ENCODE measurements at places on chromosomes 5 and 9.

DNA sequence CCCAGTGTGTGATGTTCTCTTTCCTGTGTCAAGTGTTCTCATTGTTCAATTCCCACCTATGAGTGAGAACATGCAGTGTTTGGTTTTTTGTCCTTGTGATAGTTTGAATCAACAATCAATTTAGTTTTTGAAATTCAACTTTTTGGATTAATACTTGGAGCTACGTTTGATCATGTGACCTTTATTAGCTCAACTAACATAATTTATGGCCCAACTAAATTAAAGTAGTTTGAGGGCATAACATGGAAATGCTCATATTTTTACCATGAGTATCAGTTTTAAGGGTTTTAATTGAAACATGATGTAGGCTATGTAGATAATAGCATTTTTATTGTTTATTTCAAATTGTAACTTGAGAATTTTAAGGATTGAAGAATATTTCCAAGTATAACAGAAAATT, 168.0 kb downstream of the CCDC171 start:
- DNase-seq: no peak

DNA sequence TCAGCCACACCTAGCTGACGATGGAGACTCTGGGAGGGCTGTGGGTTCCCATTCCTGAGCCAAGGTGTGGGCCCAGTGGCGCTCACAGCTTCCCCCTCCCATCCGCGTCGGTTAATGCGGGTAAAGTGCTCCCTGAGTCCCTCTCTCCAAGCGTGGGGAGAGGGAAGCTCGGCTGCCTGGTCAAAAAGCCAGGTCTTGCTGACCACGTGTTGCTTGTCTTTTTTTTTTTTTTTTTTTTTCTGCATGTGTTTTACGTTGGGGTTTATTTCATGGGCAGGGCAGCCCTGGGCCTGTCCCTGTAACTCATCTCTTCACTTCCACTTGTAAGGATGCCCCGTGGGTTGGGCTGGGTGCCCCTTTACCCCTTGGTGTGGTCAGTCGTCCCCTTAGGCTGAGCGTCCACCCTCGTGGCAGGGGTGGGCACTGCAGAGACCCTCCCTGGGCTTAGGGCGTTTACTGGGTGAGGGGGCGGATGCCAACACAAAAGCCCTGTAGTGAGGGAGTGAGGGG, 11.9 kb downstream of the NKD2 start:
- DNase-seq: no peak

DNA sequence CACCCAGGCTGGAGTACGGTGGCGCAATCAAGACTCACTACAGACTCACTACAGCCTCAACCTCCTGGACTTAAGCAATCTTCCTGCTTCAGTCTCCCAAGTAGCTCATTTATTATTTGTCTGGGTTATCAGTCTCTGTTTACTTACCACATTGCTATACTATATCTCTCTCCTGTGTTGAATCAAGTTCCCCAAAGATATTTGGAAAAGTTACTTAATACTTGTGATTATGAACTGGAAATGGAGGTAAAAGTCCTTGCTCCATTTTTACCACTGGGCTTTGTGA, 55.6 kb downstream of the ANGPTL2 start:
- no peak for DNase-seq

- DNase-seq: no peak
These were observed 115.3 kb upstream of the FSTL4 start for GRCh38 chr5:133727636-133728035.

DNA sequence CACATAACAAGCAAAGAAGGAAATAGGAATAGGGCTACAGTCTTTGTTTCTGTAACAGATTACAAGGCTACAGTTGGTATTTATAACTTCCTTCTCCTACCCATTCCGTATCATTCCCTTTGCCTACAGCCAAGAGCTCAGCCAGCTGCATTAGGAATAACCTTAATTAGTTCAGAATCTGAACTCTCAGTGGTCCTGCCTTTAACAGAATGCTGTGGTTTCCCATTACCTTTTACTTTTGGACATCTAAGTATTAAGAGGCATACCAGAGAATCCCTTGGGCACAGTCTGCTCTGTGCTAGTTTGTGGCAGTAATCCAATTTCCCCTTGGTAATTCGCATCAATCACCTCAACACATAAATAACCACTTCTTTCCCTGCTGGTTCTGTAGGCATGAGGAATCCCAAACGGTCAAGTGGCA, 44.2 kb downstream of the PKD2L2 start:
- no peak for DNase-seq

DNA sequence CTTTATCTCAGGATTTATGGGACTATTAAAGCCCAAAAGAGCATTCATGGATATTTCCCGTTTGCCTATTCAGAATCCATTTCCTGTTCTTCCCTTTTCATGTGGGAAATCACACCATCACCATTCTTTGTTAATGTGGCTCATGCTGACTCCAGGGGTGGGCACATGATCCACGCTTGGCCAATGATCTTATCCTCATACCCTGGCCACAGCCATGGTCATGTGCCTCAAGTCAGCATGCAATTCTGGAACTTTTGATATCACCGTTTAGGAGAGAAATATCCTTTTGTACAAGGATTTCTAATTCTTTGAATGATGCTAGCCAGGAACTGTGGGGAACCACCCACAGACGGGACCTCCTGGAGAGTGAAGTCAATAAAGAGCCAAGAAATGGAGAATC, 272.2 kb downstream of the PRELID2 start:
- DNase-seq: peak; percentile 92

- no peak for DNase-seq
These were observed 6.0 kb upstream of the BOD1 start for GRCh38 chr5:173622183-173623047.

Data from SK-MEL-5 (cell line).